Esophagus squamous epithelium (tissue), 5 donors: ENCODE measurements at places on chromosomes 1 and 21. TPM values are rescaled to one million over a fixed set of nuclear protein-coding genes. Genes with fewer than 3 reads are reported as not detected.
A peak's percentile ranks its signal among the peaks of the same experiment; 100 is the strongest.

- no peak overlapping the region for H3K27ac ChIP-seq
- H3K27me3 ChIP-seq: no peaks in the 10 kb centered on the region
- no peak for DNase-seq
- H3K36me3 ChIP-seq: no peaks in the 10 kb centered on the region
- H3K4me1 ChIP-seq: no peaks in the 10 kb centered on the region
Measured at GRCh38 chr1:203456577-203456976, 19.0 kb upstream of the PRELP start.

GRCh38 chr1:32128964-32129363 is 21.1 kb downstream of the KPNA6 start:
- no peaks in the 10 kb centered on the region for H3K27me3 ChIP-seq
- no peak overlapping the region for H3K27ac ChIP-seq
- H3K36me3 ChIP-seq: no peaks in the 10 kb centered on the region

DNA sequence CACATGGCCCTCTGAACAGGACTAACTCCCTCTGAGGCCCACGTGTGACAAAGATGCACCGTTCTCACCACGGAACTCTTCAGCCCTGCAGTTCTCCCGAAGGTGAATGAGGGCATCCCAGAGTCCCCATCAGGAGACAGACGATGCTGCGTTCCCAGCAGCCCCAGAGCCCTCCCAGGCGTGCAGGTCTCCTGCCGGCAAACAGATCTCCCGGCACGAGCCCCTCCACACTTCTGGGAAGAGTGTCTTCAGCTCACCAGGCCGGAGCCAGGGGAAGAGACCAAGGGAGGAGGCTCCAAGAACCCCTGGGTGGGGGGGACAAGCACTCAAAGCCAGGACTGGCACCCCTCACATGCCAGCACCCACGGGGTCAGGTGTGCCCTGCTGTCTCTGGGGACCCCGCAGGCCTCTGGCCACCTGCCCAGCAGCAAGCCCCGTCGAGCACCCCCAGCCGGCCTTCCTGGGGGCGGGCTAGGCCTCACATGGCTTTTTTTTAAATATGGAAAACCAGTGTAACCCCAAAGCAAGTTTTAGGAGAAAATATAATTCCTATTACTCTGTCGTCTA is 45.1 kb upstream of the TRAPPC10 start:
- H3K36me3 ChIP-seq: peaks cover 25% of the 10 kb centered on the region
- H3K27ac ChIP-seq: no peak overlapping the region
- H3K4me1 ChIP-seq: no peaks in the 10 kb centered on the region
- DNase-seq: no peak

- no peak for DNase-seq
- H3K27ac ChIP-seq: no peak overlapping the region
- no peak overlapping the region for H3K4me3 ChIP-seq
- H3K27me3 ChIP-seq: no peaks in the 10 kb centered on the region
Measured at GRCh38 chr21:33359446-33359845, 34.7 kb downstream of the IFNAR1 start.

DNA sequence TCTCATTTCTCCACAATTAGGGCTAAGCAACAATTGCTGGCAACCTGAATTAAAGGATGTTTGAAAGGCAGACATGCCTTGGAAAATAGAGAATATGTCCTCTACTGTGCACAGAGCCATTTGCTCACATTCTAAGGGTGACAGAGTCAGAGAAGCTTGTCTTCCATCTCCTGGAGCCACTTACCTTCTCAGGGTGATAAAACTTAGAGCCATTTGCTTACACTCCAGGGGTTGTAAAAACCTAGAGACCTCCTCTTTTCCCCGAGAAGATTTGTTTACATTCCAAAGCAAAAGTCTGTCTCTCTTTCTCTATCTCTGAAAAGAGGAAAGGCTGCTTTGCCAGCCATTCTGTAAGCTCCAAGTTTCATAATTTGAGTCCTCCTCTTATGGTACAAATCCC is 61.3 kb downstream of the LBR start:
- H3K4me1 ChIP-seq: no peaks in the 10 kb centered on the region
- peaks cover 3% of the 10 kb centered on the region for H3K27me3 ChIP-seq
- H3K27ac ChIP-seq: no peak overlapping the region
- DNase-seq: no peak
- no peak overlapping the region for H3K4me3 ChIP-seq

DNA sequence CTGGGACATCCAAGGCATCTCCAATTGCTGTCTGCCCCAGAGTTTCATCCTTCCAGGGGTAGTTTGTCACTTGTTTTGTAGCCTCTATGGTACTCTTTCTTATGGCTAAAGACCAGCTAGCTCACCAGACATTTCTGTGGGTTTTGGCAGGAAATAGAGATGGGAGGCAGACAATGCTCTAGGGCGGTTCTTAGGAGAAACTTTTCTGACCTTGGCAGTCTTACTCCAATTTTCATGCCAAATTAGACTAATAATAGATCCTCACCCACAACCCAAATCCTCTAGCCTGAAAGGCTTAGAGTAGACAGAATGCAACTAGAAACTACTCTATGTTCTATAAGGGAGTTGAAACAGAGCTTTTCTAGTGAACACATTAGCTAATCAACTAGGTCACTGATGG is 69.8 kb downstream of the LRIG2 start:
- no peak for DNase-seq
- H3K27me3 ChIP-seq: no peaks in the 10 kb centered on the region
- H3K4me1 ChIP-seq: peaks cover 16% of the 10 kb centered on the region
- H3K36me3 ChIP-seq: no peaks in the 10 kb centered on the region
- H3K4me3 ChIP-seq: no peak overlapping the region

- peaks cover 15% of the 10 kb centered on the region for H3K4me1 ChIP-seq
- no peak overlapping the region for H3K4me3 ChIP-seq
- no peaks in the 10 kb centered on the region for H3K36me3 ChIP-seq
- H3K27ac ChIP-seq: peak overlapping the region; percentile 75
- DNase-seq: no peak
Measured at GRCh38 chr1:117653732-117654492, 48.1 kb downstream of the TENT5C start.

GRCh38 chr1:12405325-12406210 is 175.7 kb downstream of the VPS13D start:
- peak overlapping the region; percentile 76 for H3K27ac ChIP-seq
- H3K36me3 ChIP-seq: no peaks in the 10 kb centered on the region
- no peak for DNase-seq
- H3K4me3 ChIP-seq: no peak overlapping the region
- H3K4me1 ChIP-seq: peaks cover 15% of the 10 kb centered on the region

DNA sequence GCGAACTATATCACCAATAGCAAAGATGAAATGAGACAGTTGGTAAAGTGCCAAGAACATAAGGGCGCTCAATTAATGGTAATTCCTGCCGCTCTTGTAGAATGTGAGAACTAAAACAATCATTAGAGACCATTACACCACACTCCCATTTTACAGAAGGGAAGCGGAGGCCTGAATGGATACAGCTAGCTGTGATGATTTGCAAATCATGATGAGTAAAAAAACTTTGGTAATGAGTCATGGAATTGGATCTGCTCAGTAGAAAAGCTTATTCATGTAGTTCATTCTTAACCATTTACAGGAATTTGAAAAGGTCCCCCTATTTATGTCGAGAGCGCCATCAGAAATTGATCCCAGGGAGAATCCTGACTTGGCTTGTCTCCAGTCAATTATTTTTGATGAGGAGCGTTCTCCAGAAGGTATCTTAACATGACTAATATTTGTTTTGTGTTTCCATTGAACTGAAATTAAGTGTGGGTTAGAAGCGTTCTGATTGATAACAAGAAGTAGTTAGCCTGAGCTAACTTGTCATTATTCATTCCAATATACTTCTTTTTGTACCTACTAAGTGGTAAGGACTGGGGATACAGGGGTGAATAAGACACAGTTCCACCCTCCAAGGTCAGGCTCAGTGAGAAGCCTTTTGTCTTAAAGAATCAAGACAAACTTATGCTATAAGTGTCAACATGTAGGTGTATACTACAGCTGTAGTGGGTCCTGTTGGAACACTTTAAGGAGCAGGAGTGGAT is 812 bp downstream of the TTC4 start:
- H3K36me3 ChIP-seq: peaks cover 43% of the 10 kb centered on the region
- H3K27ac ChIP-seq: peak overlapping the region; percentile 91
- peaks cover 25% of the 10 kb centered on the region for H3K4me1 ChIP-seq
- peak overlapping the region; percentile 71 for H3K4me3 ChIP-seq

DNA sequence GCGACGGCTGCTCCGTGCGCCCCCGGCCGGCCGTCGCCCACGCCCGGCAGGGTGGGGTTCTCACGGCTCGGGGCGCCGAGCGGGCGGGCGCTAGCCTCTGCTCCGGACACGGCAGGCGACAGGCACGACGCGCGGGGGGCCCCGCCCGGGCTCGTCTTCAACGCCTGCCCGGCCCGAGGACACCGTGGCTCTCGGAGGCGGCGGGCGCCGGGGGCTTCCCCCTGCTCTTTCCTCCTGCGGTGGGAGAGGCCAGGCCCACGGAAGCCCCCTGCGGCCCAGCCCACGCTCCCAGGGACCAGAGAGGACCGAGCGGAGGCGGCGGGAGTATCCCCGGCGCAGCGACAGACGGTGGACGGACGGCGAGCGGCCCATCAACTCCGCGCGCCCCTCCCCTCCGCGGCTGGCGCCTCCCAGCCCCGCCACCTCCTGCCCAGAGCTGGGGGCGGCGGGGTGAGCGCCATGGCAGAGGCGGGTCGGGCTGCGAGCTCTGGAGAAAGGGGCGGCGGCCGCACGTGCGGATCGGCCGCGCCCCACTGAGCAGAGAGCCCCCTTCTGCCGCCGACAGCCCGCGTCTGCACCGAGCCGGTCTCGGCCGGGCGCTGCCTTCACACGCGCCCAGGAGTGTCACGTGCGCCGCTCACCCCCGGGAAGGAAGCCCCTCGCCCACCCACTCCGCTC is at the start of the genes SHE and TDRD10:
Gene SHE, minus strand, starts transcription at position 347 of the 678 bp plus-strand sequence. CDS start 386 bp downstream, outside the sequence.
Gene TDRD10, plus strand, starts transcription at position 154 of the 678 bp plus-strand sequence. CDS start 4,685 bp downstream, outside the sequence.
- H3K27ac ChIP-seq: peak within 1 kb of the TSS; percentile 83
- peaks cover 70% of the 10 kb centered on the region for H3K27me3 ChIP-seq
- no peaks in the 10 kb centered on the region for H3K36me3 ChIP-seq
- H3K4me1 ChIP-seq: peaks cover 12% of the 10 kb centered on the region
- no peak for DNase-seq

DNA sequence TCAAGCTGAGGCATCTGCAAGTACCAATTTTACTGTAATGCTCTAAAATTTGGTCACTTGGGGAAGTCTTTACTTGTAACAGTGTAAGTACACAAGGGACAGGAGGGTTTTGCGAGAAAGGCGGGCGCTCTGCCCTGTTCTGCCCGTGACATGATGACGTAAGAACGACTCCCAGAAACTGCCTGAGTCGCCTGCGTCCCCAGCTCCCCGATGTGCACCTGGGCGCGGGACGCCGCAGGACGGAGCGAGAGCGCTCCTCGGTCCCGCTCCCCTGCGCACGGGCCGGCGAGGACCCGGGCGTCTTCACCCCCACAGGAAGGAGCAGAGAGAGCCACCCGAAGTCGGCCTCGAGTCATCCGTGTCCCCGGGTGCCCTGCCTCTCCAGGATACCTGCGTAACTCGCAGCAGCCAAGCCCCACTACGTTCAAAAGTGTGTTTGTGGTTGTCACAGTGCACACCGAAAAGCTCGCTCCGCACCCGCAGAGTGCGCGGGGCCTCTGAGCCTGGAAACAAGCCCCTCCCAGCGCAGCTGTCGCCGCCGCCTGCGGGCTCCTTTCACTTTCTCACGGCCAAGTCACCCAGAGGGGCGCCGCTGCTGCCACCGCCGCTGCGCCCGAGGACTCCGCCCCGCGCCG is 3.3 kb upstream of the ZBTB18 start:
- no peaks in the 10 kb centered on the region for H3K27me3 ChIP-seq
- DNase-seq: peak; percentile 88
- H3K4me1 ChIP-seq: peaks cover 8% of the 10 kb centered on the region
- H3K4me3 ChIP-seq: peak overlapping the region; percentile 93
- H3K36me3 ChIP-seq: no peaks in the 10 kb centered on the region

The IL19 gene
- total RNA-seq: not detected

The PACC1 gene
- total RNA-seq: 7.1 TPM

The KANK4 gene
- total RNA-seq: not detected

The F5 gene
- 0.41 TPM for total RNA-seq

The SLC6A17 gene
- total RNA-seq: 0.29 TPM

The MXRA8 gene
- total RNA-seq: 21.2 TPM
